ENCODE measurements at places on chromosomes 1 and 21. TPM values are rescaled to one million over a fixed set of nuclear protein-coding genes. Genes with fewer than 3 reads are reported as not detected.

The BNIPL gene
- 1.9 TPM for total RNA-seq

The IL22RA1 gene
- 15.5 TPM for total RNA-seq

The CGN gene
- total RNA-seq, result 118 TPM

The ADORA1 gene
- total RNA-seq, result 1.6 TPM

DNA sequence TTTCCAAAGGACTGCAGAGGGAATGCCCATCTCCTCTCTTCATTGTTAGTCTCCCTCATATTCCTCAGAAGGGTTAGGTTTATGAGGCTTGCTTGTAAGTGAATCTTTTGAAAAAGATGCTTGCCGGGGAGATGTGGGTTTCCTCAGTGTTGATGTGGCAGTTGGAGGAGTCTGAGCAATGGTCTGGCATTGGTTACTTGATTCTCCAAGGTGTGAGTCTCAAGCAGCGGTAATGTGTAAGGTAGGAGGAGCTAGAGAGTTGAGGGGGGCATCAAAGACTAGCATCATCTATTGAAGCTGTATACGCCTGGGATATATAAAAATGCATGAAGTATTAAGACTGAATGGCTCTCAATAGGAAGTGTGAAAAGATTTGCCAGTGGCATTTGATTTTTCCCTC lies 21.5 kb downstream of the KHDRBS1 start:
- no peak overlapping the region for H3K27ac ChIP-seq
- H3K27me3 ChIP-seq, result no peaks in the 10 kb centered on the region
- H3K4me3 ChIP-seq, result no peak overlapping the region
- no peaks in the 10 kb centered on the region for H3K4me1 ChIP-seq

DNA sequence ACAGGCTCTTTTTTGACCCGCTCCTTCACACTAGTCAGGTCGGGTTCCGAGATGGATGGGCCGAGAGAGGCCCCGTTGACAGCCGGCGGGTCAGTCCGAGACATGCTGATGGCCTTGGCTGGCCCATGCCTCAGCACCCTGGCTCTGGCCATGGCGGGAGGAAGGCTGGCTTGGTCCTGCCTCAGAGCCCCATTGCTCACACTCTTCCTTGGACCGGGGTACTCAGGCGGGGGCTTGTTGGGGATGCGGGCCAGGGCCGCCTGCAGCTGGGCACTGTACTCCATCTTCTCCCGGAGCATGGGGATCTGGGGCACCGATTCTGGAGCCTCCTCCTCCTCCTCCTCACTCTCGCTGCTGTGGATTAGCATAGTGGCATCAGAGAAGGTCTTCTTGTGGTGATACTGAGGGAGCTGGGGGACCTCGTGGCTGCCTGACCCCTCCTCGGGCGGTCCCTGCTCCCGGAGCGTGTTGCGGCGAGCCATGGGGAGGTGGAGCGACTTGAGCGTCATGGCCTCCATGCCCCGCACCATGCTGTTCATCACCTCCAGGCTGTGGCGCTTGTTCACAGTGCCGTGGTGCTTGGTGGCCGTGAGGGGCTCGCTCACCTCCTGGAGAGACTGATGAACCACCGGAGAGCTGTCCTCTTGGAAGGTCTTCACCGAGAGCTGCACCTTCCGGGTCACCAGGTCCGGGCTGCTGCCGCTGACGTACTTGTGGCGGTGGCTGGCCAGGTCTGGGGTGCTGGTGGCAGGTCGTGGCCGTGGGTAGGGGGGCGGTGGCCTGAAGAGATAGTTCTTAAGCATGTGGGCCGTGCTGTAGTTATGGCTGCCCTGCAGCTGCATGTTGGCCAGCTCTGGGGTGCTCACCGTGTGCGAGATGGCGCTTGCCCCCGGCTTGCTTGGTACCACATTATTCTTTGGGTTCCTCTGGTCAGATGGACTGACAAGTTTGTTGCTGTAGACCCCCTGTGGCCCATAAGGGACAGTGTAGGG lies 102.7 kb downstream of the SMYD2 start:
- no peak overlapping the region for H3K4me3 ChIP-seq
- H3K4me1 ChIP-seq, result no peaks in the 10 kb centered on the region
- no peak for DNase-seq
